ENCODE measurements at places on chromosomes 5 and 9.

DNA sequence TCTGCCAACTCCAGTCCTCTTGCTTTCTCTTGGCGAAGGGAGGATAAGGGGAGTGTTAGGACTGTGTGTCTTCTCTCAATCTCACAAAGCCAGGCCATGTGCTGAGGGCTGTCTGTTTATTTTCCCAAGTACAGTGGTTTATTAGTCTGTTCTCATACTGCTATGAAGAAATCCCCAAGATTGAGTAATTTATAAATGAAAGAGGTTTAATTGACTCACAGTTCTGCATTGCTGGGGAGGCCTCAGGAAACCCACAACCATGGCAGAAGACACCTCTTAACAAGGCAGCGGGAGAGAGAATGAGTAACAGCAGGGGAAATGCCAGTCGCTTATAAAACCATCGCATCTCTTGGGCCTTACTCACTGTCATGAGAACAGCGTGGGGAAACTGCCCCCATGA lies 36.2 kb upstream of the CKS2 start:
- DNase-seq: no peak

GRCh38 chr5:143261748-143262392 lies 141.6 kb downstream of the NR3C1 start:
- no peak for DNase-seq

DNA sequence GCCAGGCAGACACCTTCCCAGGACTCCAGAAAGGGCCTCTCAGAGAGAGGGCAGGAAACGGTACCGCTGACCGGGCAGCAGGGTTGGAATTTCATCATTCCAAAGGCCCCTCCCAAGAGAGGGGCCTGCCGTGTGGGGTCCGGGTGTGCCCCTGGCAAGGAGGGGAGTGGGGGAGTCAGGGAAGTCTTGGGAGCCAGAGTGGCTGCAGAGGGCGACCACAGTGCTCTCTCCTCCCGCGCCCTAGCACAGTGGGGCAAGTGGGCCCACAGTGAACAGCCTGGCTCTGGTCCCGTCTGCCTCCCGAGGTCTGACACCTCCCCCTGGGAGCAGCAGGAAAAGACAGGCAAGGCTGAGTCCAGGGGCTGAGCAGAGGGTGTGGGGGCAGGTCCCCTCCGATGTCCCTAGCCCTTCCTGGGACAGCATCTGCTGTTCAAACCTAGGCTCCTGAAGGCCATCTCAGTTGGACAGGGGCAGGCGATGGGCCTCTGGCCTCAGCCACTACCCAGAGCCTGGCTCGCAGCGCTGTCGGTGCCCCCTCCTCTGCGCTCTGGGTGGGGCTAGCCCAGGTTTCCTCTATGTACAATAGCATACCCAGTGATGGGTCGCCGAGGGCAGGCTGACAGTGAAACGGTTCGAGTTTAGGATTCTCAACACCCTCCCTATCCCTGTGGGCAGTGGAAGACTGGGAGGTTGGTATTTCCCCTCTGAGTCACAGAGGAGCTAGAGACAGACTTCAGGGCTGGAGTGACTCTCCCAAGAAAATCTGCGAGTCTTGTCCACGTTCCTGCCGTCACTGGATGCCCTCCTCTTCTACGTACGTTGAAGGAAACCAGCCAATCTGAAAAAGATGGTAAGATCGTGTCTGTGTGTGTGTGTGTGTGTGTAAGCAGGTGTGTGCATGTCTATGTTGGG lies 25.4 kb upstream of the SARDH start:
- no peak for DNase-seq

GRCh38 chr9:38392235-38393127 lies at the start of gene ALDH1B1:
TSS of gene ALDH1B1 (plus strand) at chr9:38392702. CDS start at chr9:38395749, 3,047 bp downstream.
- peak; percentile 49 for DNase-seq

- DNase-seq: no peak
Observed at GRCh38 chr9:133726401-133727276, 11.5 kb downstream of the SARDH start.

- no peak for DNase-seq
Observed at GRCh38 chr9:90958328-90958727, 156.7 kb downstream of the SYK start.

DNA sequence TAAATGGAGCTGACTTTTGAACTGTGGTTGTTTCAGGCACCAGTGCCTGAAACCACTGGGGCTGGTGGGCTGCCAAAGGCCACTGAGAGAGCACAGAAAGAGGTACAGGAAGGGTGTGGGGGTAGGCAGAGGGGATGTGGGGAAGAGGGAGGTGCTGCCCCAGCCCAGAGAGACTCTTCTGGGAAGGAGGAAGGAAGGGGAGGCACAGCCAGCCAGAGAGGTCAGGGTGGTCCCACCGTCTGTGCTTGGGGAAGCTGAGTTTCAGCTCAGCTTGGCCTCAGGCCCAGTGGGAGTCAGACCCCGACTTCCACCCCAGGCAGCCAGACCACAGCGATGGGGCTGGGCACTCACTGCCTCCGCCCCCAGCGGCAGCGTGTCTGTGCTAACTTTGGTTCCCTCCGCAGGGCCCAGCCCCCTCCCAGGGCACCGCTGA lies 8.6 kb upstream of the PHYKPL start:
- no peak for DNase-seq

GRCh38 chr9:737400-738120 lies 103.9 kb upstream of the DMRT1 start:
- DNase-seq: no peak

- peak; percentile 20 for DNase-seq
Observed at GRCh38 chr5:77855369-77855768, 79.2 kb upstream of the TBCA start.

- DNase-seq: no peak
Observed at GRCh38 chr5:68110264-68110663, 105.3 kb upstream of the PIK3R1 start.

GRCh38 chr5:98777295-98777694 lies 3.8 kb downstream of the RGMB start:
- DNase-seq: no peak

GRCh38 chr5:158152136-158152535 lies 293.2 kb upstream of the CLINT1 start:
- DNase-seq: no peak

DNA sequence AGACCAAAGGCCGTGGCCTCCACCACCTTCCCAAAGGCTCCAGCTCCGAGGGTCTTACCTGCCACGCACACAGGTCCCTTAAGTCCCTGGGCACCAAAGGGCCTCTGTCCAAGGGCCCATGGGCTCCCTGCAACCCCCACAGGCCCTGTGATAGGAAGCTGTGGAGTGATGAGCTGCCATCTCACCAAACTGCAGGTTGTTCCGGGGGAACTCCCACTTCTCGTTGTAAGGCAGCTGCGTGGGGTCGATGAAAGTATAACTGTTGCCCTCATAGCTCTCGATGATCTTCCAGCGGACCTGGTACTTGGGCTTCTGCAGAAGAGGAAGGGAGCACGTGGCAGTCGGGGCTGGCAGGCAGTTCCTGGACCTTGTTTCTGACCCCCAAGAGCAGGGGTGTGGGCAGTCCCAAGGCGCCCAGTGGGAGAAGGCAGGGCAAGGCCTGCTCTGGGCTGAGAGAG lies 24.8 kb downstream of the CSF1R start:
- no peak for DNase-seq

- DNase-seq: no peak
Observed at GRCh38 chr5:122083535-122083934, 5.5 kb upstream of the LOX start.

DNA sequence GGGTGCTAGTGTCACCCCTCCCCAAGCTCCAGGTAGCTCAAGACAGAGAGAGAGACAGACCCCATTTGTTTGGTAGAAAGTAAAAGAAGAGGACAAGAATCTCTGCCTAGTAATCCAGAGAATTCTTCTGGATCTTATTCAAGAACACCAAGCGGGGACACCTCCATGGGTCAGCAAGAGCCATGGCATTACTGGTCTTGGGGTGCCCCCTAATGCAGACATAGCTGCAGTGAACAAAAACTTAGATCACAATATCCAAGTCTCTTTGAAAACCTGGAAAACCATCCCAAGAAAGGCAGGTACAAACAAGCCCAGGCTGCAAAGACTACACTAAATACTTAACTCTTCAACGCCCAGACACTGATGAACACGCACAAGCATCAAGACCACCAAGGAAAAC lies 29.9 kb upstream of the PDE4D start:
- DNase-seq: no peak

DNA sequence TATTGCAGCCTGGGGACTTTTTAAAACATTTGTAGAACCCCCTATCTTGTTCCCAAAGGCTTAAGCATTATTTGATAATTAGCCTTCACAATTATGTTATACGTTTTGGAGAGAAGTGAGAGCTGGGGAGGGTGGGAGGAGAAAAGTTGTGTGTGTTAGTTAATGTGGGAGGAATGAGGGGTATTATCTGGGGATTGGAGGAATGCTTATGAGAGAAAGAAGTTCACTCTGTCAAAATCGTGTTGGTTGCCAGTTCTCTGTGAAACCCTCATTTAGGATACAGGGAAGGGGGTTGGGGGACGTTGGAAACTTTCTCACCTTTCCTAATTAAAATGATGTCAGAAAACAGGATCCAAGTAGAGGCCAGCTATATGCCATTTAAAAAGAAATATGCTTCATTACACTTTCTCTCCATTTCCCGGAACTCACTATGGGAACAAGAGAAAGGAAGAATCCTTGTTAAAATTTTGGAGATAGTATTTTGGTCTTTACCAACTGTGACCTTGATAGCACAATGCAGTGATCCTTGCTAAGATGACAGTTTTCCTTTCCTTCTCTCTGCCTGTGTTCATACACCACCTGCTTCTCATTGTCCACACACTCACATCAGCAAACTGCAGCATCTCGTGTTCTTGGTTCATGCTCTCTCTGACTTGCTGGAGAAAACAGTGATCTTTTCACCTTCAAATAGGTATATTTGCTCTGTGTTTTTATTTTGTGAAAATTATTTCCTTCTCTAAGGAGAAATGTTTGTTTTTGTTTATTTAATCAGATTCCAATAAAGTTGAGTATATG lies 336.7 kb upstream of the CLINT1 start:
- DNase-seq: no peak

GRCh38 chr5:133882846-133883245 lies 85.6 kb downstream of the C5orf15 start:
- DNase-seq: no peak

- no peak for DNase-seq
Observed at GRCh38 chr9:32864971-32865370, 81.6 kb downstream of the TMEM215 start.

DNA sequence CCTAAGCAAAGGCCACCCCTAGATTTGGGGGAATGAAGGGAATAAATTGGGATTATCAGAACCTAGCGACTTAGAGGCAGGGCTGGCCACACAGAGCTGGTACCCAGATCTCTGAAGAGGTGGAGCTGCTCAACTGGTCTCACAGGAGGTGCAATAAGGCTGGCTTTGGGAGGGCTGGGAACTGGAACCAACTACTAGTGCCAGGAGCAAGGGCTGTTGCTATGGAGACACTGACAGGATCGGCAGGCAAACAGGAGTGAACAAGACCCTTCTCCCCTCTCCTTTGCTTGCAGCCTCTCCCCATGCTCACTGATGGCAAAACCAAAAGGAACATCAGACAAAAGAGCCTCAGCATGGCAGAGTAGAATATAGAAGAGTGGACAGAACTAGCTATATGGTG lies 17.0 kb upstream of the WHRN start:
- DNase-seq: no peak

DNA sequence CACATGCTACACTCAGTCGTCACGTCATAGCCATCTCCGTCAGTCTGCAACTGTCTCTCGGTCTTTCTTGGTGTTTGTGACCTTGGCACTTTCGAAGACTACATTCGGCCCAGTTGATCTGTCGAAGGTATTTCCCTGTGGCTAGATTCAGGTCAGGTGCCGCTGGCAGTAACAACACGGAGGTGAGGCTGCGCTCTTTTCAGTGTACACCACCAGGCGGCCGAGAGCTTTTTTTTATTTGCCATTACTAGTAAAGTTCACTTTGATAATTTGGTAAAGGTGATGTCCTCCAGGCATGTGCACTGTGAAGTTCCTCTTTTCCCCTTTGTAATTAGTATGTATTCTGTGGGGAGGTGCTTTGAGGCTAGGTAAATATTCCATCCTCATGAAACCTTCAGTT lies 49.7 kb downstream of the RNF130 start:
- DNase-seq: no peak

DNA sequence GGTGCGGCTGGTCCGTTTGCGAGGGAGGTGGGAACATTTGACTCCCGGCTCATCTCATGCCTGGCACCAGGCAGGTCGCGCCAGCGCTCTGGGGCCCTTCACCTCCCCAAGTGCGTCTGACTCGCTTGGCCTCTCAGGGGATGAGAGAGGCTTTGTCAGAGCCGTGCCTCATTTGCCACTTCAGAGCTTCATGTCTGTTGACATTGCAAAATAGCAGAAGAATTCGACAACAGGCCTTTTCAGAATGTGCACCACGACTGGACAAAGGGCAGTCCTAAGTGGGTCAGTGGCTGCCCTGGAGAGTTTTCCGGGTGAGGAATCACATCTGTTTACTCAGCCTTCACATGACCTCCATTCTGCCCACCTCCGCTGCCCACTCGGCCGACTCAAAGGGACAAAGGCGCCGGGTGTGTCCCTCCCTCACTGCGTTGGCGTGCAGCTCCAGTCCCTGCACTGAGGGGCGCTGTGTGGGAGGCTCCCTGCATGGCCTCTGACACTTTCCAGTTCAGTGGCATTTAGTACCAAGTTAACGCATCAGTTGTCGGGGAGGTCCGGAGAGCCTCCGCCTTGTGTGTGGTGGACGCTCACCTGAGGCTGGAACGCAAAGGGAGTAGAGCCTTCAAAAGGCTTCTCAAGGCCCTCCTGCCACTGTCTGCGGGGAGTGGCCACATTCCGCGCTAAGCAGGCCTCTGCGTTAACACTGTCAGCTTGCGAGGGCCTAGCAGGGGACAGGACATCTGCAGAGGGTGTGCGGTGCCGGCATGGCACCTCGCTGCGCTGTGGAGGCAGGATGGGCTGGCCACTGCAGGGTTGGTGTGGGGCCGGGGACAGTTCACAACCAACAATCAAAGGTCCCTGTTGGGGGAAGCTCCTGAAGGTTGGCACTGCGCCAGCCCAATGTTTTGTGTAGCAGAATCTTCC lies 171.5 kb downstream of the NXNL2 start:
- DNase-seq: no peak

DNA sequence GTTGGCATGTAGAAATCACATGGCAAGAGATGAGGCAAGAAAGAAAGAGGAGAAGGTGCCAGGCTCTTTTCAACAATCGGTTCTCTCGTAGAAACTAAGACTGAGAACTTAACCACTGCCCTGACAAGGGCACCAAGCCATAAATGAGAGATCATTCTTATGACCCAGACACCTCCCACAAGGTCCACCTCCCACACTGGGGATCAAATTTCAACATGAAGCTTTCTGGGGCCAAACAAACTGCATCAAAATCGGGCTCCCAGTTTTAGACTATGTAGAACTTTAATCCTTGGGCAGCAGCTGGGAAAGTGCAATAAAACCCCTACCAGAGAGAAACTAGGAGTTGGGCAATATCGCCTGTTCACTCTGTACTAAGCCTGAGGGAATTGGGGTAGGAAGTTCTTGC lies 150.2 kb upstream of the CCDC152 start:
- DNase-seq: no peak

DNA sequence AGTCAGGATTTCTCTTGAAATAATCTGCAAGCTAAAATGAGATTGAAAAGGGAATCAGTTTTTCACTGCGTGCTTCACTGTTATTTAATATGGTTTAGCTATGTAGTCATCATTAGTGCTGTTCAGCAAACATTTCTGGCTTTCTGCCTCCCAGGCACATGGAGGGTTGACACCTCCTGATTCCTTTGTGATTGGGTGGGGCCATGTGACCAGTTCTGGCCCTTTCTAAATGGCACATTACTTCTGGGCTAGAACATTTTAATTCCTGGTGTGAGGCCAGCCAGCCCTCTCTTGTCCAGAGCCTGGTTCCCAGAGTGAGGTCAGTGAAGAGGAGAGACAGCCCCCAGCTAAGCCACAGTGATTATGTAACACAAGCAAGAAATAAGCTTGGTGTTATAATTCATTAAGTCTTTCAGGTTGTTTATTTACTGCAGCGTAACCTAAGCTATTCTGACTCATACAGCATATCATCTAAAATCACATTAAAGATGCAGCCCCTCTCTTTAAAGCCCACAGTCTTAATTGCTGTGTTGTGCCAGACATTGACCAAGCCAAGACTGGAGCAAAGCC lies 17.4 kb upstream of the ARSI start:
- DNase-seq: peak; percentile 71
